ENCODE measurements at places on chromosomes 7 and 10.

DNA sequence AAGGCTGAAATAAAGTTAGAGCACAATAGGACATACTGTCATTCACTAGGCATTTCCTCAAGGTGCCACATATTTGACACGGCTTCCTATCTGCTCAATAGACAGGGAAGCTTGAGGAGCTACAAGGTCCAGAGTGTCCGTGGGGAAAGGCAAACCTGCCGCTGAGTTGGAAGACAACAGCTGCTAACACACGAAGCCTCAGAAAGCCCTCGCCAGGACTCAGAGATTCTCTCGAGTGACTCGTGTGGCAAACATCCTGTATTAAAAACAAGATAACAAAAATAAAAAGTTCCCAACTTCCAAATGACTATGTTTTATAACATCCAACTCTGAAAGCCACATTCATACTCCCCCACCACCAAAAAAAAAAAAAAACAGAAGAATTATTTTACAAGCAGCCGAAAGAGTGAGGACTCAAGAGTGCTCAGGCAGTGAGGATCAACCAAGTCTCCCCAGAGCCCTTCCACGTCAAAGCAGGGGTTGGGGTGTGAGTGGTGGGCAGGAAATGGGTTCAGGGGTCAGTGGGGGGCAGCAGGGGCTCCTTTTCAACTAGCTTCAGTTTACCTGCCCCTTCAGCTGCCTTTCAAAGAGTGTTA lies 67.6 kb downstream of the STK17A start:
- DNase-seq: no peak

GRCh38 chr10:55358539-55358938 lies 557.5 kb upstream of the PCDH15 start:
- DNase-seq: no peak

GRCh38 chr10:78375854-78376785 lies 342.5 kb downstream of the RPS24 start:
- DNase-seq: no peak

DNA sequence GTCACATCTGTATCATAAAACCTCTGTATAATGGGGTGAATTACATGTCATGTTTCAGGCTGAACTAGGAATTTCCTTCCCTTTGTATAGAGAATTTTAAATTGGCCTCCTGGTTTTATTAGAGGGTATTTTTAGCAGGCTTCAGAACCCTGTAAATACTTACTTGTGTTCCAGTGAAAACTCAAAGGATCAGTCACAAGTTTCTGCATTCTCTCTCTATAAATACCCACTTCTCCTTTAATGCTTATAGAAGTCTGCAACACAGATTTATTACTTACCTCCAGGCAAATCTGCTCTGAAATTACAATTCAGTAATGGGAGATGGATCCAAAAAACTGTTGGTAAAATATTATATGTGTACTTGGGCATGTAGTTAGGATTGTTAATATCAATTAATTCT lies 161.6 kb downstream of the GLI3 start:
- DNase-seq: no peak

DNA sequence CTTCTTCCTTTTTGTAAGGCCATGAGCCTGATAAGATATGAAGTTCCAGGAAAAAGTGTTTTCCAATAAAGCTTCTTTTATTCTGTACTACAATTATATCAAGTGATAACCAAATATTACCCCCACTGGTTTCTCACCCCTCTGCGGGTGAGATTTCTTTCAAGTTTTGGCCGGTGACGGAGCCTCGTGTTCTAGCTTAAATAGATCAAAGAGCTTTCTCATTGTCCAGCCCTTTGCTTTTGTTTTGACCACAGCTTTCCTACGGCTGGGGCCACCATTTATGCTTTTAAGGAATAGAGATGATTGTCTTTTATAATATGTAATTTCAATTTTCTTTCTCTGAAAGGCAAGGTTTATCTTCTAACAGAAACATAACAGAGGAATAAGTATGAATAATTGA lies 196.7 kb upstream of the MTPN start:
- DNase-seq: no peak

DNA sequence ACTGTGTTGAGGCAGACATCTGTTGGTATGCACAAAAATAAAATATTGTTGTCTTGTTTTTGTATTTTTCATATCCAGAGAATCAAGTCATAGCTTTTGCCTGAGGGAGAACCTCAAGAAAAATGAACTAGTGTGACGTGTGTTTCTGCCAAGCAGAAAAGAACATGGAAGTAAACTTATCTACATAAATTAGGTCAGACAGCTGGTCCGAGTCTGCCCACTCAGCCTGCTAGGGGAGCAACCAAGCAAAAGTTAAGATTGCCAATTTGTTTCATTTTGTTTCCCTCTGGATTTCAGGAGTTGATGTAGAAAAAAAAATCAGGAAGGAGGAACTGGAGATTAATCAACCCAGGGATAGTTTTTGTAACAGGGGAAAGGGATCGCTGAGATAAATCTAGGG lies 572.4 kb upstream of the LRRTM3 start:
- DNase-seq: no peak
